ENCODE measurements at places on chromosomes 16 and 17.

DNA sequence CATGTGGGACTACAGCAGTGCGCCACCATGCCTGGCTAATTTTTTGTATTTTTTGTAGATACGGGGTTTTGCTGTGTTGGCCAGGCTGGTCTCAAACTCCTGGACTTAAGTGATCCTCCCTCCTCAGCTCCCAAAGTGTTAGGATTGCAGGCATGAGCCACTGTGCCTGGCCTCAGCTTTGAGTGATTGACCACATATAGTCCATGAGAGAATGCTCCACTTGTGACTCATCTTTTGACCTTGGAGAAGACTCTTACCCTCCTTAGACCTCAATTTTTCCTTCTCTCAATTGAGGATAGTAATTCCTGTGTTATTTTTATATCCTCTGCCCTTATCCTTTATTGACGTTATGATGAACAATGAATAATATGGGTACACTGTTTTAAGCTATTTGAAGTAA lies 30.9 kb upstream of the DUSP14 start:
- no peak for DNase-seq

GRCh38 chr16:84820305-84820684 lies 510 bp downstream of the CRISPLD2 start:
- DNase-seq = no peak

DNA sequence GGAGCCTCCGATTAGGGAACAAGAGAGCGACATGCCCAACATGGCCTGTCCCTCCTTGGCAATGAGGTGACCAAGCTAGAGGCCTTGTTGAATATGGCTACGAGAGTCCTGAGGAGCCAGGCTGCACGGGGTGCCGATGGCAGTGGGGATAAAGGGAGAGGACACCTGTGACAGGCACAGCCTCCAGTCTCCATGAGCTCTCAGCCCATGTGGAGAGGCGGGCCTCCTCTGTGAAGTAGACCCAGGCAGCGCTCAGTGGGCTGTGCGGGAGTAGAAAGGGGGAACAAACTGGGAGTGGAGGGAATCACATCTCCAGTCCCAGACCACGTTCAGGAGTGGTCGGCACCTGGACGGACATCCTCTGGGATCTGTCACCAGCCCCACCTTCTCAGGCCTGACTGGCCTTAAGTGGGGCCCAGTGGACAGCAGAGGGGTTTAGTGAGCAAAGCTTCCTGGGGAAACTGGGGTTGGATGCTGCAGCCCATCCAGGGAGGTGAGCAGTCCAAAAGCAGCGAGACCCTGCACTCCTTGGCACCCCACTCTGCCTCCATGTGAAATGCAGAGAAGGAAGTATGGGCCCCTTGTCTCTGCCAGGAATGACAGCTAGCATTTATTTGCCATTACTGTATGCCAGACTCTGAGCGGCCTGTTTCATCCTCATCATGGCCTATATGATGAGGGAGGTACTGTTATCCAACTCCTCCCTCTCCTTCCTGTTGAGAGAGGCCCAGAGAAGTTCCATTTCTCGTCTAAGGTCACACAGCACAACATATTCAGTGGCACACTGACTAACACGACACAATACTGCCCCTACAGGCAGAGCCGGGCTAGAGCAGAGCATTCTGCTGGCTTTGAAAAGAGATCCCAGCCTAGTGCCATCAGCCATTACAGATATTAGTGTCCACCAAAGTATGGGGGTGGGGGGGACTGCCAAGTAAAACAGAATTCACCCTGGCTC lies 4.5 kb upstream of the TMEM92 start:
- no peak for DNase-seq

GRCh38 chr17:58316260-58316960 lies 12.2 kb downstream of the TSPOAP1 start:
- no peak for DNase-seq

DNA sequence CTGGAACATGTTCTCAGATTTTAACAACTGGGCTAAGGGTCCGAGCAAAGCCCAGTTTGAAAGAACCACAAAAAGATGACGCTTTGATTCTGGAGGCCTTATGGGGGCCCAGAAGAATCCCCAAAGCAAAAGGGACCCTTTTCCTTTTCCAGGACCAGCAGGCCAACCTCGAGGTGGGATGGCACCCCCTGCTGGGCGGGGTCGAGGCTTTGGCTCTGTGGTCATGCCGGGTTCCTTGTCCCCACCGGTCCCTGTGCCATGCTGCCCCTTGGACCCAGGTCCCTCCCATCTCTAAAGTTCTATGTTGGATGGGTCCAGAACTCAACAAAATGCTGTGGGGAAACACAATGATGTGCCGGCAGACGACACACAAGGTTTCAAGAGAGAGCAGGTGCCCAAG lies 30.9 kb downstream of the TMEM204 start:
- no peak for DNase-seq

DNA sequence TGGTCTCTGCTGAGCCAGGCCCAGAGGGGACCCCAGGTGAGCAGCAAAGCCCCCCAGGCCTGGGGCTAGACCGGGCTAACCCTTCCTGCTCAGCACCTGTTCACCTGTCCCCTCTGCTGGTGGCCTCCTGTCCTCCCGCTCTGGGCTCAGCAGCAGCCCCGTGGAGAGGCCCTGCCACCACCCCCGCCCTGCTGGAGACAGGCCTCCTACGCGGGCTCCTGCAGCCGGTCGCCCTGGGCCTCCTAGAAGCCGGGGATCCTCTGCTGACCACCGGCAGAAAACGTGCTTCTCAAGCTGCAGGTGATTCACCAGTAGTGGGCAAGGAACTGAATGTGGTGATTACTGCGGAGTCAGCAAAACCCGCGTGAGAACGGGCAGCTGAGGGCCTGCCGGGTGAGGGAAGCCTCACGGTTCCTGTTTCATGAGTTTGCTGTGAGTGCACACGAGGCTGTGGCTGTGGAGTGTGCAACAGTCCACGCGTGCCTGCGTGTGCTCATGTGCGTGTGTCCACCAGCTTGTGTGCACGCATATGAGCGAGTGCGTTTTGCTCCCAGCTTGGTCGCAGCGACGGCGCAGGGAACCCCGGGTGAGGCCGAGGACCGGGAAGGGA lies 792 bp downstream of the SECTM1 start:
- DNase-seq = no peak

DNA sequence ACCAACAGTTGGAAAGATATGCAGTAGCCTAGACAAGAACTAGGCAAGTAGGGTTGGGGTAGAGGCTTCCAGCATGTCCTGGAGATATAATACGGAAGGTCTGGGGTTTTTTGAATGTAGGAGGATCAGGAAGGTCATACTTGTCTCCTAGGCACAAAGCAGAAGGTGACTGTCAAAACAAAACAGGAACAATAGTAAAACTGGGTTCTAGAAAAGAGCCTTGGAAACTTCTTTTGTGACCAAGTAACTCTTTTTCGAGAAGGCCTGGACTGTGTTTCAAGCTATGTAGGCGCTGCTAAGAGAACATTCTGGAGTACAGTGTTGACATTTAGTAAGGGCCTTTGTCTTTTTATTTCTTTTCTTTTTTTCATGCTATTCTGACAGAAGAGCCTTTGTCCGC lies 26.9 kb upstream of the TENT4B start:
- DNase-seq = no peak

DNA sequence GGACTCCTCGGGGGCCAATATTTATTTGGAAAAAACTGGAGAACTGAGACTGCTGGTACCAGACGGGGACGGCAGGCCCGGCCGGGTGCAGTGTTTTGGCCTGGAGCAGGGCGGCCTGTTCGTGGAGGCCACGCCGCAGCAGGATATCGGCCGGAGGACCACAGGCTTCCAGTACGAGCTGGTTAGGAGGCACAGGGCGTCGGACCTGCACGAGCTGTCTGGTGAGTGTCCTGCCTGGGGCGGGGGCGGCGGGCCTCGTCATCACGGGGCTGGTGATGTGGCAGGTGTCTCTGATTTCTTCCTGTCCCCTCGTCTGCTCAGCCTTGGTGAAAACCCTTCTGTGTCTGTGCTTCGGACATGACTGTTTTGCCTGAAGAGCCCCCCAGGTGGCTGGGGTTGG lies 5.7 kb downstream of the METRNL start:
- no peak for DNase-seq

- DNase-seq = no peak
These were observed 1.7 kb downstream of the KANSL1 start for GRCh38 chr17:46191322-46192188.

GRCh38 chr17:81494626-81495377 lies 17.8 kb downstream of the ACTG1 start:
- no peak for DNase-seq

DNA sequence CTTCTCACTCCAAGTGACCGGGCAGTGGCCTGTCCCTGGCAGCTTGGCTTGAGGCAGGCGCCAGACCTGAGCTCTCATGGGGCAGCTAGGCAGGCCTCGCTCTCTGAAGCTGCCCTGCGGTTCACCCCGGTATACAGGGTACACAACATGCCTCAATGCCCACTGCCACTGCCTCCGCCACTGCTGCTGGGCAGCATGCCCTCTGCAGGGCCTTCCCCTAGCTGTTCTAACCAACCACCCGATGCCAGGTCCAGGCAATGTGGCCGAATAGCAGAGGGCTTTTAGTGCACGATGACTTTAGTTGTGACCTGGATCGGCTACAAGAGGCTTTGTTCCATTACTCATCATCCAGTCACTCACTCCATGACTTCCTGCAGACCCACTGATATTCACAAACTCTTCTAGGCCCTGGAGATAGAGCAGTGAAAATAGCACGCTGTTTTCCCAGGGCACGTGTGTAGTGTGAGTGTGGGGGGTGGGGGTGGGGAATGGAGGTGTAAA lies 19.7 kb downstream of the CDC42EP4 start:
- DNase-seq = no peak

GRCh38 chr16:27951489-27952120 lies 111.9 kb downstream of the GSG1L start:
- DNase-seq = no peak

GRCh38 chr17:38900978-38901656 lies 24.3 kb upstream of the LASP1NB start:
- no peak for DNase-seq

GRCh38 chr16:65377195-65377594 lies 255.3 kb upstream of the CDH11 start:
- no peak for DNase-seq

- DNase-seq = no peak
These were observed 116.9 kb downstream of the USP22 start for GRCh38 chr17:20925954-20926353.

Data from right renal pelvis (tissue), 4 donors.